ENCODE measurements at places on chromosomes 5 and 9. TPM values are rescaled to one million over a fixed set of nuclear protein-coding genes. Genes with fewer than 3 reads are reported as not detected.

The PPP2R2B gene
- not detected for total RNA-seq

The MEIKIN gene
- total RNA-seq = not detected

The FOXD4L5 gene
- total RNA-seq = not detected

The IL5 gene
- not detected for total RNA-seq

The GFI1B gene
- total RNA-seq = not detected

The HMMR gene
- total RNA-seq = 53.1 TPM

The PDCD1LG2 gene
- 16.1 TPM for total RNA-seq

The AGXT2 gene
- not detected for total RNA-seq

The UBE2QL1 gene
- total RNA-seq = 0.07 TPM

The TXNDC8 gene
- total RNA-seq = not detected

The WWC1 gene
- 0.27 TPM for total RNA-seq

The PRUNE2 gene
- total RNA-seq = 29.1 TPM

The NPR3 gene
- 0.13 TPM for total RNA-seq

The SPATA31A3 gene
- not detected for total RNA-seq

The FBP2 gene
- total RNA-seq = not detected

The DAP gene
- 87.1 TPM for total RNA-seq

The SLC6A3 gene
- total RNA-seq = not detected

The SOWAHA gene
- total RNA-seq = not detected

The NRARP gene
- 12.1 TPM for total RNA-seq

The C9orf152 gene
- total RNA-seq = not detected

The FAM169A gene
- total RNA-seq = 2.7 TPM

The C9orf153 gene
- total RNA-seq = 0.27 TPM

The BARHL1 gene
- not detected for total RNA-seq

The FOXD4 gene
- total RNA-seq = 0.27 TPM
